Activated B cell treated with CpG ODN at 0.5 μM for 24 hours (primary cell): ENCODE measurements at places on chromosomes 6 and 20. TPM values are rescaled to one million over a fixed set of nuclear protein-coding genes. Genes with fewer than 3 reads are reported as not detected.

Gene LTB
- 155 and 177 TPM in 2 replicates for total RNA-seq

Gene SLC12A5
- not detected in 2 replicates for total RNA-seq

Gene SRMS
- total RNA-seq = 0.16 TPM in 1 of 2 replicates, not detected in the other

Gene GTSF1L
- total RNA-seq = 0.34 and 1.3 TPM in 2 replicates

Gene PPP1R3G
- total RNA-seq = 0.11 and 0.15 TPM in 2 replicates

Gene OR2B6
- total RNA-seq = not detected in 2 replicates

Gene ADGRB3
- not detected in 2 replicates for total RNA-seq

Gene ELOVL4
- not detected in 2 replicates for total RNA-seq

Gene CTCFL
- total RNA-seq = not detected in 2 replicates

DNA sequence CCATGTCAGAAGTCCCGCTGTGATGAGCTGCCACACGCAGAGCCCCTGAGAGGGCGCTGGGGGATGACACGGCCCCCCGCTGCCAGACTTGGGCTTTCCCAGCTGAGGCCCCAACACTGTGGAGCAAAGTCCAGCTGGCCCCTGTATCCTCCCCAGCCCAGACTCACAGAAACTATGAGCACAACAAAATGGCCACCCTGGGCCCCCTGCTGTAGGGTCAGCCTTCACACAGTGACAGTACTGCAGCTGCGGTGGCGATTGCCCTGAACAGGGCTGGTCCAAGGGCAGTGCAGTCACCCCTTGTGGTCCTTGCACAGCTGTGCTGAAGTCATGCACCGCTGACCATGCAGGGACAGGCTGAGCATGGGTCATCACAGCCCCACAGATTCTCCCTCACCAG is 78.2 kb upstream of the CST7 start:
- no peak for DNase-seq

GRCh38 chr6:168345896-168346754 is 26.5 kb upstream of the DACT2 start:
- no peak for DNase-seq

- DNase-seq = no peak
These were observed 57.5 kb downstream of the CYB5R4 start for GRCh38 chr6:83917001-83917400.

GRCh38 chr6:79446006-79446405 is 91.2 kb downstream of the LCA5 start:
- DNase-seq = no peak

DNA sequence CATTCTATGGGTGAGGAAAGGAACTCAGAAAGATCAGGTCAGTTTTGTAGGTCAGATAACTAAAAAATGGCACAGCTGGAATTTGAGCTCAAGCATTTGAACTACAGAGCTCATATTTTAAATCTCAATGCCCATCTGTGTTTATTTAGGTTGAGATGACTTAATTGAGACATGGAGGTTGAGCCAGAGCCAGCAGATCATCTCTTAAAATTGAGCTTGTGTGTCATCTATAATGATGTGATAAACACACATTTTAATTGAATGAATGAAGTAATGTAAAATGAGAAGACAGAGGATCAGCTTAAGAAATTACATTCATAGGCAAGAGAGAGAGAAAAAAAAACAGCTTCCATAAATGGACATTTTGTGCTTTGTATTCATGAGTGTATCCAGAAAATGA is 3.7 kb downstream of the MANEA start:
- DNase-seq = no peak

DNA sequence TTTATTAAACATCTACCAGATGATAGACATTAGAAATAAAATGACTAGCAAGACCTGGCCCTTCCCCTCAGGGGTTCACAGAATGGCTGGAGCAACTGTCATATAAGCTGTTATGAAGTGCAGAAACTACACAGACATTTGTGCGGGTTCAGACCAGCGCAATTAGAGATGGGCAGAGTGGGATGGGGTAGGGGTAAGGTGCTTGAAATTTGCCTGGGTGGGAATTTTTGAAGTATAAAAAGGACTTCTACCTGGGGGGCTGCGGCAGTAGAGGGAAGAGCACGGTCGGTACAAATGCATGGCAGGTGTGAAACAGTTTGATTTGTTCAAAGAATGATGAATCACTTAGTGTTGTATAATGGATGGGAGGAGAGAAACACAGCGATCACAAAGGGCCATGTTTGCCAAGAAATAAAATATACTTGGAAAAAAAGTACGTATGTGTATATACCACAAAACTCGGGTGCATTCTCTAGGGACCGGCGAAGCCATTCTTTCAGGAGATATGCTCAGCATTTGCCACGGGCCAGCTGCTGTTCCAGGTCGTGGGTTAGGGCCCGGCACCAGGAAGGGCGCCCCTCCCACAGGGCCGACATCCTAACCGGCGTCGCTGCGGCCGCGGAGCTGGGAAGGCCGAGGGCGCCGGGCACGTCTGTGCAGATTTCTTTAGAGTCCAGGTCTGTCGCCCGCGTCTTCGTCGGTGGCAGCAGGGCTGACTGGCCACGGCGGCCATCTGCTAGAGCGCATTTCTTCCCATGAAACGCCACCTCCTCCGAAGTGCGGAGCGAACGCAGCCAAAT is 809 bp upstream of the NOL7 start:
- no peak for DNase-seq

- no peak for DNase-seq
These were observed 127.4 kb upstream of the MAP3K7 start for GRCh38 chr6:90714319-90714718.

- no peak for DNase-seq
These were observed 3.9 kb downstream of the CD109 start for GRCh38 chr6:73699676-73700459.

DNA sequence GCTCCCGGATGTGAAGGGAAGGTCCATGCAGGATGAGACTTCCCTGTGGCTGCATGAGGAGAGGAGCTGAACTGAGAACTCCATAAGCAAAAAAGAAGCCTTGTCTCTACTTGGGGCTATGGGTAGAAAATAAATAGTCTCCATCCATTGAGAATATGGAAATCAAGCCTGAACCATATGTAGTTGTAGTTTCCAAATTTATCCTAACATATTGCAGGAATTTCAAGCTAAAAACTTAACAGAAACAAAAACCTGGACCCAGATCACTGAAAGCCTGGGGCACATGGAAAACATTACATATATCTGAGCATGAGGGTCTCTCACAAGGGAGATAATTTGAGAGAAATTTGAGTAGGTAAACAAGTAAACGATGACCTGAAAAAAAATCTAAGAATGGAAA is 94.9 kb upstream of the C6orf118 start:
- DNase-seq = no peak

GRCh38 chr6:14786455-14786854 is 459.4 kb upstream of the JARID2 start:
- DNase-seq = no peak

GRCh38 chr6:15362274-15363160 is 116.6 kb downstream of the JARID2 start:
- DNase-seq = no peak

- DNase-seq = no peak
These were observed 53.2 kb downstream of the SOBP start for GRCh38 chr6:107543088-107543487.

DNA sequence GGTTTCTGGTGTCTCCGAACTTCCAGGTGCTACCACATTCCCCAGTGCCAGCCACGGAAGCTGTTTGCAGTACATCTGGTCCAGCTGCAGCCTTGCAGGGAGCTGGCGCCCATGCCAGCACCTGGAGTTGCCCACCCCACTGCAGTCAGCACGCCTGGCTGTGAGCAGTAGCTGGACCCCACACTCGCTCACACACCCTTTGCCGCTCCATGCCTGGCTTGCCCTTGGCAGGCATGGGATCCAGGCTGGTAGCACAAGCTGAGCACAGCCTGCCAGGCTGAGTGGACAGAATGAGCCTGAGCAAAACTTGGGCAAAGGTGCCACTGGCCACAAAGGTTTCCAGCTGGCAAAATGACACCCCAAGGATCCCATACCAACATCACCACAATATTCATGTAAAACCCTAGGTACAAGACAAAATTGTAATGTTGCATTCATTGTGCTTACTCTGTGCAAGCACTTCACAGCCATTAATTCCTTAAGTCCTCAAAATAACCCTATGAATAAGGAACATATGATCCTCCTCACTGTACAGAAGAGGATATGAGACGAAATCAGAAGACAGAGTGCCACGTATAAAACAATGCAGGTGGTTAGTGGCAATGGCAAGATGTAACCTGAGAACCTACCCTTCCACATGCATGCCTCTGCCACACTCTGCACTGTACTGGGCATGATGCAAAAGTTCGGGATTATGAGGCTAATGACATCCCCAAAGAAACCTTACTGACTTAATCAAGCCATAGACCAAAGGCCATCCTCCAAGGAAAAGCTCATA is 18.3 kb downstream of the KIF16B start:
- DNase-seq = no peak

GRCh38 chr6:2353412-2354137 is 108.2 kb upstream of the GMDS start:
- no peak for DNase-seq

DNA sequence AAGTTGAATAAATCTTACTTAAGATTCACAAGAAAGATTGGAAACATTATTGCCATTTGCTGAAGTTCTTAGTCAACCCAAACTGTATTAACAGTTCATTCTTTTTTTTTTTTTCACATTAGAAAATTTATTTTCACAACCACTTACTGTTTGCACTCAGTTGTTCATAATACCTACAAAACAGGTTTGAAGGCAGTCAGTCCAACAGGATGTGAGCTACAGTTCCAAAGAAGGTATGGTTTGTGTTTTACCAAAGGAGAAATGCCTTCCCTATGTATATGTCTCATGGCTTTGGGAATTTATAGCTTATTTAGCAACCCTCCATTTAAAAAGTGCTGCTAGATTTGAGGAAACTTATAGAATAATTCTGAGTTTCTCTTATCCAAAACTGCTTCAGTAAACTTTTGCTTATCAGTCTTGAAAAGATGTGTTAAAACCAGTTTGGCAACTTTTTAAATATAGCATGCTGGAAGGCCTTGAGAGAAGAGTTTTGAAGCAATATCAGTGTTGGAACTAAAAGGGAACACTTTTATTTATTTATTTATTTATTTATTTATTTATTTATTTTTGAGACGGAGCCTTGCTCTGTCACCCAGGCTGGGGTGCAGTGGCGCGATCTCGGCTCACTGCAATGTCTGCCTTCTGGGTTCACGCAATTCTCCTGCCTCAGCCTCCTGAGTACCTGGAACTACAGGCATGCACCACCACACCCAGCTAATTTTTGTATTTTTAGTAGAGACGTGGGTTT is 46.8 kb upstream of the RREB1 start:
- no peak for DNase-seq

GRCh38 chr6:149727793-149728498 is 10.0 kb upstream of the LATS1 start:
- no peak for DNase-seq
